ENCODE measurements at places on chromosomes 1 and 21.

GRCh38 chr1:85153149-85153891 lies 47.5 kb downstream of the SYDE2 start:
- DNase-seq: no peak

DNA sequence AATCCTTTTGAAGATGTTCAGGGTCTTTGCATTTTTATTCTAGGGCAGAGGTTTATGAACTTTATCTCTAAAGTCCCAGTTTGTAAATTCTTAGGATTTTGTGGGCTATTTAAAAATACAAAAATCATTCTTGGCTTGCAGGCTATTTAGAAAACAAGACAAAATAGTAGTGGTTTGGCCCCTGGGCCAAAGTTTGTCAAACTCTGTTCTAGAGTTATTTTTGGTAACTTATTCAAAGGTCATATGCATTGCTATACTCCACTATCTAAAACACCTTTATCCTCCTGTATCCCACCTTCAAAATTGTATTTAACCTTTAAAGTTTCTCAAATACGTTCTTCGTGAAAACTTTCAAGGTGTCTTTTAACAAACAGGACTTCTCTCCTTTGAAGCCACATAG lies 75.5 kb upstream of the LRRC53 start:
- DNase-seq: no peak

- no peak for DNase-seq
Measured at GRCh38 chr1:112322018-112322417, 74.0 kb upstream of the CTTNBP2NL start.

GRCh38 chr1:117017648-117018047 lies 16.1 kb downstream of the CD101 start:
- DNase-seq: no peak

GRCh38 chr1:202133001-202133400 lies 10.3 kb downstream of the GPR37L1 start:
- DNase-seq: no peak

GRCh38 chr1:68485431-68486022 lies 11.4 kb downstream of the DEPDC1 start:
- DNase-seq: no peak

DNA sequence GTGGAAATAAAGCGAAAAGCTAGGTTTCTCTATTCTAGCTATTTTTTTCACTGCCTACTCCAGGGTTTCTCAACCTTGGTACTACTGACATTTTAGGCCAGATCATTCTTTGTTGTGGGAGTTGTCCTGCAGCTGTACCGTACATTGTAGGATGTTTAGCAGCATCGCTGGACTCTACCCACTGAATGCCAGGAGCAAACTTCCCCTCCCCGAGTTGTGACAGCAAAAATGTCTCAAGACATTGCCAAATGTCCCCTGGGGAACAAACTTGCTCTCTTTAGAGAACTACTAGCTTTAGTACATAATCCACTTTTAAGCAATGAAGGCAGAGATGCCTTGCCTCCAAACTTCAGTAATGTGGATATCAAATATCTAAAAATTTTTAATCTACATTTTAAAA lies 122.8 kb downstream of the PLPPR5 start:
- DNase-seq: no peak

GRCh38 chr1:45608175-45609156 lies 15.4 kb downstream of the CCDC17 start:
- no peak for DNase-seq

- DNase-seq: no peak
Measured at GRCh38 chr1:208264469-208265121, 20.4 kb upstream of the PLXNA2 start.

DNA sequence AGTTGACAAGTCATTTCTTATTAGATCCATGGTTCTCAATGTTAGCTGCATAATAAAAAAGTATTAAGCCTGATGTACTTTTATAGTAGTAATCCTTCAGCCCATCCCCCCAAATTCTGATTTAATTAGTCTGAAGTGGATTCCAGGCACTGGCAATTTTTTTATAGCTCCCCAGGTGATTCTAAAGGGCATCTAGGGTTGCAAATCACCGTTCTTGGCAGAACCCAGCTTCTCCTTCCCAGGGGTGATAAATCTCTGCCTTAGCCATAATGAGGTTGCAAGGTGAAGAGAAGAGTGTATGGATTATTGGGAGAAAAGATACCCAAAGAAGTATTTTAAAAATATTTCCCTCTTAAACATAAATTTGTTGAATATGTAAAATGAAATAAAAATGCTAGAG lies 43.0 kb upstream of the RXRG start:
- no peak for DNase-seq

- DNase-seq: no peak
Measured at GRCh38 chr1:2251786-2252185, 23.7 kb downstream of the SKI start.

- DNase-seq: no peak
Measured at GRCh38 chr1:167446966-167447365, 71.4 kb downstream of the CD247 start.

GRCh38 chr1:169368406-169368769 lies 393 bp downstream of the BLZF1 start:
- no peak for DNase-seq

- peak; percentile 62 for DNase-seq
Measured at GRCh38 chr1:22689505-22689904, 21.1 kb upstream of the EPHB2 start.

- DNase-seq: no peak
Measured at GRCh38 chr1:2047749-2048729, 2.2 kb upstream of the PRKCZ start.

- DNase-seq: peak; percentile 60
Measured at GRCh38 chr1:33094971-33095604, 14.1 kb downstream of the AZIN2 start.

DNA sequence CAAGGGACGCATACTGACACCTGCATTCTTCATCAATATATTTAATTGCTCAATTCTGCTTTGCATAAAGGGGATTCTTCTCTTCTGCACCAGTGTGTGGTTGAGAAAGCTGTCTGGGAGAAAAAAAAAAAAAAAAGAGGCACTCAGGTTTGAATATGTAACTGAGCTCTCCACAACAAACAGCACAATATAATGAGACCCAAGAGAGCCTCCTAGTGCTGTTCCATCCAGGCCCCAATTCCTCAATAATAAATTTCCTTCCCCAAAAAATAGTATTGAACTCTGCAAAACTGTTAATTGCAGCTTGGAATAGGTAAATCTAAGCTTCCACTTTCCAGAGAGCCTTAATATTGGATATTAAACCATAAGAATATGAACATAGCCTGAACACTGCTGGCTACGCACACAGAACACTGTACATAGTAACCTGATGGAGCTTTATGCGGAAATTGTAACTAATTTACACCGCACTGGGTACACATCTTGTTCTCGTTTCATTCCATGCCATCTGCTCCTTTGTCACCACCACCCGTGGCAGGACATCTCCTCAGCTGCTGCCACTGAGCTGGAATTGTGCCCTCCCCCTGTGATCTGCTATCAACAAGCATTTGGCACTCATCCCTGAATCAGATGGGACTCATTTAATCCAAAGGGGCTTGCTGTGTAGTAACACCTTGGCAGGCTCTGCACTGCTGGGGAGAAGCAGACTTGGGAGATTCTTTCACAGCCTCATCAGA lies 272.0 kb downstream of the HHIPL2 start:
- no peak for DNase-seq

GRCh38 chr1:44240802-44241671 lies 27.8 kb downstream of the DMAP1 start:
- DNase-seq: no peak

GRCh38 chr1:85132078-85132720 lies 68.6 kb downstream of the SYDE2 start:
- DNase-seq: no peak

DNA sequence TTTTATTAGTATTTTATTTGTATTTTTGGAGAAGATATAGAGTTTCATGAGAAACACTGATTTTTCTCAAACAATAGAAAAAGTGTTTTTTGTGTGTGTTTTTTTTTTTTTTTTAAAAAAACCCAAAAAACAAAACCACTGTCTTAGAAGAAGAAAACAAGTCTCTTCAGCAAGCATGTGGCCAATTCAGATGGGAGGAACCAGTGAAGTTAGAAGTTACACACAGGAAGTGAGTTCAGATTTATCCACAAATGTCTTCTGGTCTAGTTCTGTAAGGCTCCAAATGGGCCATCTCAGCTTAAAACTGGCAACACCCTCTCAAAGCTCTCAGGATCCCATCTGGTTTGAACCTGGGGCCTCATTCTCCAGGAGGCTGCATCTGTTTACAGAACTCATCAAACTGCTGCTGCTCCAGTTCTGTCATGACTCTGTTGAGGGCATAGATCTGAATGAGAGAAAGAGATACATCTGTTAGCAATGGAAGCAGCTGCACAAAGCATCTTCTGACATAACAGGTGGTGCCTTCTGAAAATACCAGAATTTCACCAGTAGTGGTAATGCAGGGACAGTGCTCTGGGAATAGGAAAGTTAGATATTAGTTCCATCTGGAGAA lies 9.8 kb upstream of the ERMAP start:
- DNase-seq: no peak

GRCh38 chr1:28840928-28841544 lies 29.1 kb downstream of the OPRD1 start:
- no peak for DNase-seq

GRCh38 chr1:83545066-83545862 lies 453.7 kb downstream of the TTLL7 start:
- DNase-seq: peak; percentile 13

DNA sequence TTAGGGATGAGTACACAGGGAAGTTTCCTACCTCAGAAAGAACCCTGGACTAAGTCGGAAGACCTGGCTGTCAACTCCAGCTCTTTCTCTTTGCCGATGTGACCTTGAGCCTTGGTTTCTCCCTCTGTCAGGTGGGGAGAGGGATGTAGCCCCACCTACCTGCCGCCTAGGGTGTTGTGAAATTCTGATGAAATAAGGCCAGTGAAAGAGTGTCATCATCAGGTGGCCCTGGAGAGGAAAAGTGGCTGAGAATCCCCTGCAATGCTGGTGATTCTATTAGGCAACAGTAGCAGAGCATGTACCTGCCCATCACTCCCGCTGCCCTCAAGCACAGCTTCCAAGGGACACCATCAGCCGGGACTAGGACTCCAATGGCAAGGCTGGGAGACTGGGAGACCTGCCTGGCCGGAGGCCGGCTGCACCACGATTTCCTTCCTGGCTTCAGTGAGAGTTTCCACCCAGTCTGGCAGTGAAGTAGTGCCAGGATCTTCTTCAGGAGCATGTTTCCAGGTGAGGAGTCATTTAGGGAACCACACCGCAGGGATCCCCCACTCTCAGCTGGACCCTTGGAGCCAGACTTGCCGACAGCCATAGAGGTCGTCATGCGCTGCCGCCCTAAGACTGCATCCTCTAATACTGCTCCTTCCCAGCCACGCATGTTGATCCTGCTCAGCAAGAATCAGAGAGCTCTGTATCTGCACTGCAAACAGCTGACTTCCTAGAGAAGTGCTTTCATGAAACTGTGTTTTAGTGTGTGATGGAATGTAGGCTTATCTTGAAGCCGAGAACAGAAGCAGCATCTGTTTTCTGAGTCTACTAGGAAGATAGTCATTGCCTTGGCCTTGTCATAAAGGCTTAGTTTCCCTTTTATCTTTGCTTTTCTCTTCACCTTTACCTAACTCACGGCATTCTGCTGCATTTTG lies 88.0 kb upstream of the F3 start:
- DNase-seq: no peak

DNA sequence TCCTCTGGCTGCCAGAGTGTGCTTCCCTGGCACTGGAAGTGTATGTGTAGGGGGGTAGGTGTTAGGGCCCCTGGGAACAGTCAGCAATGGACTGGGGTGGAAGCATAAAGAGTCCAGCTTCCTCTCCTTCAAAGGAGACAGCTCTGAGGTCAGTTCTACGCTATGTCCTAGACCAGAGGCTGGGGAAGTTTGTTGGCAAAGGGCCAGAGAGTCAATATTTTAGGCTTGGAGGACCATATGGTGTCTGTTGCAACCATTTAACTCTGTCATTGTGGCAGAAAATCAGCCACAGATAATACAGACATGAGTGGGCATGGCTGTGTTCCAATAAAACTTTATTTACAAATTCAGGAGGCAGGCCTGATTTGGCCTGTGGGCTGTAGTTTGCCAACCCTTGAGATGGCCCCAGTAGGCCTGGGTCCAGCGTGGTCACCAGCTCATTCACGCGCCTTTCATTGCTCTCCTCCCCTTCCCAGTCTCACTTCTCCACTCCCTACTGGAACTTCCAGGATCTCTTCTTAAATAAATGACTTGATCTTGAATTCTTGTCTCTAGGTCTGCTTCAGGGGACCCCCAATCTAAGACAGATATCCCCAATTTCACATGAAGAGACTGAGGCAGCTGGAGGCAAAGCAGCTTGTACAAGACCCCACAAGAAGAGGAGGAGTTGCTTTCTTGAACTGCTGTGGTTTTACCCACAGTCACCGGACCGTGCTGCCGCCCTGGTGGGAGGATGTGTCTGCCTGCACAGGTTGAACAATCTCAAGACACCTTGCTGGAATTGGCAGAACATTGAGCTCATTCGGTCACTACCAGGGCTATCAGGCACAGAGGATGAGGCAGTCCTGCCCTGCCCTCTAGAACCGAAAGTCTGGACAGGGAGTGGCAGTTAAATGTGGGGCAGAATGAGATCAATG lies 162.4 kb upstream of the POU3F1 start:
- no peak for DNase-seq

DNA sequence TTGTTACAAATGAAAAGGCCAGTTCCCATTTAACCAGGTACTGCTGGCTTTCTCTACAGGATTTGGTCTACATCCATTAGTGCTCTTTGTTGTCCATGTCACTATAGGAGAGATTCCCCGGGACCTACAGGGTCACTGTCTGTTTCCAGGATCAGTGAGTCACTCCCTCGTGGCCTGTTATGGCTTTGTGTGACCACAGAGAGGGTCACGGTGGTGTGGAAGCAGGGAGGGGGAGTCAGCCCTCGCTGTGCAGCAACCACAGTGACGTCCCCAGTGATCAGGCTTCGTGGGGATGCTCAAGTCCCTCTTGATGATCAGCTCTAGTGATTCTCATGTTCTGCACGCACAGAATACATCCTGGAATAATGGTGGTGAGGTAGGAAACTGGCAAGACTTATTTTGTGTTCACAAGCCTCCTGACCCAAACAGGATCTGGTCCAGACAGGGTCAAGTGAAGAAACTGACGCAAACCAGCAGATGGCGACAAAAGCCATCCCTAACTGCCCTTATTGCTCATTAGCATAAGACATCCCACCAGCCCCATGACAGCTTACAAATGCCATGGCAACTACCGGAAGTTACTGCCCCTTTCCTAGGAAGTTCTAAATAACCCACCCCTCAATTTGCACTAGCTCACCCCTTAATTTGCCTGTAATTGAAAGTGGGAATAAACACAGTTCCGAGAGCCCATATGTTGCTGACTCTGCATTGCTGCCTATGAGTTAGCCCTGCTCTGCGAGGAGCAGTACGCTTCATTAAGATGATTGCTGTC lies 98.5 kb downstream of the DISC1 start:
- peak; percentile 75 for DNase-seq

DNA sequence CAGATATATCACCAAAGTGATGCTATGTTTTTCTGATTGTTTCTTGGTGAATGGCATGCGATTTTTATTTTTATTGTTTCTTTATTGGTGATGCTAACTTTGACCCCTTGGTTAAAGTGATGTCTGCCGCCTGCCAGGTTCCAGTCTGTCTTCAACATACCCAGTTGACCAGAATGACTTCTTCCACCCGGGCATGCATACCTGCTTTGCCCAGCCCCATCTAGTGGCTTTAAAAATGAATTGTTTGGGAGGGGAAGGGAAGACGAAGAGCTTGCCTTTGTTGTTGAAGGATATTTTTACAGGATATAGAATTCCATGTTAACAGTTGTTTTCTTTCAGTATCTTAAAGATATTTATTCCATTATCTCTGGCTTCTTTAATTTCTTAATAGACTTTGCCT lies 65.1 kb downstream of the ATG4C start:
- peak; percentile 31 for DNase-seq
